ENCODE measurements at places on chromosomes 5 and 9. TPM values are rescaled to one million over a fixed set of nuclear protein-coding genes. Genes with fewer than 3 reads are reported as not detected.

The TLR4 gene
- total RNA-seq, result 15.5 TPM

The JAKMIP2 gene
- total RNA-seq, result 1.2 TPM

The SLC23A1 gene
- not detected for total RNA-seq

The LECT2 gene
- total RNA-seq, result not detected

The AGXT2 gene
- not detected for total RNA-seq

The FREM1 gene
- 0.05 TPM for total RNA-seq

The SPATA31D4 gene
- total RNA-seq, result not detected

The QRFP gene
- not detected for total RNA-seq

The LHX3 gene
- not detected for total RNA-seq

The BRD3OS gene
- total RNA-seq, result 28.4 TPM

The DIPK1B gene
- total RNA-seq, result 4.5 TPM

The LTC4S gene
- total RNA-seq, result 1.2 TPM

The OR1J2 gene
- 0.17 TPM for total RNA-seq

The PHF24 gene
- total RNA-seq, result not detected

The CDH6 gene
- not detected for total RNA-seq

The TNC gene
- 45.8 TPM for total RNA-seq

The PCDHGA4 gene
- total RNA-seq, result 0.71 TPM

The PCDHGA12 gene
- 0.66 TPM for total RNA-seq
